ENCODE measurements at places on chromosomes 6 and 20. TPM values are rescaled to one million over a fixed set of nuclear protein-coding genes. Genes with fewer than 3 reads are reported as not detected.

- DNase-seq: no peak
Measured at GRCh38 chr6:114712129-114712662, 369.4 kb upstream of the HS3ST5 start.

Gene PROKR2
- total RNA-seq: not detected

GRCh38 chr6:17093686-17094085, 8.2 kb upstream of the STMND1 start:
- no peak for DNase-seq

- no peak for DNase-seq
Measured at GRCh38 chr6:3612341-3613041, 139.0 kb downstream of the PXDC1 start.

Gene BPIFB1
- not detected for total RNA-seq

DNA sequence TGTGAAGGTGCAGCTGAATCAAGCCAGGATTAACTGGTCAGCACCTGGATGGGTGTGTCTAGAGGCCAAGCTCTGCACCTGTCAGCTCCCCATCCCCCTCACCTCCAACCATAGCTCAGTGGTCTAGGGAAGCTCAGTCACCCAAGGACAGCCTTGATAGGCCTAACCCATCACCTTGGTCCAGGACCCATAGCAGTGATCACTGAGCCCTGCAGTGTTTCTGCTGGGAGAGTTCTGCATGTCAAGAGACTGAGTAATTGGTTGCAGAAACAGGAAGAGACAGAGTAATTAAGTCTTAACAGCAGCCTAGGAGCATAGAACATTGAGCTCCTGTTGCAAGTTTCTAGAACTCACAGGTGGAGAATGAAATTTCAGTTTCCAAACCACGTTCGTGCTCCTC, 18.7 kb upstream of the RALGAPB start:
- DNase-seq: no peak

Gene KIZ
- 15.0 TPM for total RNA-seq

Gene SLC12A5
- total RNA-seq: 8.8 TPM

- no peak for DNase-seq
Measured at GRCh38 chr6:54515013-54515412, 206.8 kb downstream of the TINAG start.

Gene MUCL3
- total RNA-seq: not detected

- no peak for DNase-seq
Measured at GRCh38 chr6:55913228-55914195, 38.1 kb upstream of the BMP5 start.

Gene EPPIN
- total RNA-seq: not detected

GRCh38 chr6:113969888-113970804, 802 bp downstream of the HDAC2 start:
- DNase-seq: peak; percentile 65

DNA sequence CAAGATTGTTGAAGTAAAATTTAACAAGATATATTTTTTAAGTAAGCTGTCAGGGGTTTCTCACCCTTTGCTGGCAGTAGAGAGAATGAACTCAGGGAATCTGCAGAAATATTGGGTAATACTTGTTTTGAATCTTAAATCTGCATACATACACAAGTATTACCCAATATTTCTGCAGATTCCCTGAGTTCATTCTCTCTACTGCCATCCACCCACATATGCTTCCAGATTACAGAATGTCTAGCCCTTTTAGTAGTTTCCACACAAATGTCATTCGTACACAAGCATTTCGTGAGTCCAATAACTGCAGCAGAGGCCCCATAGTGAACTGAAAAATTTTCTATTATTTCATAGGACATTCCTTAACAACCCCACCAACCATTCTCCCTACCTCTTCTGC, 69.6 kb upstream of the TNFRSF21 start:
- DNase-seq: no peak

DNA sequence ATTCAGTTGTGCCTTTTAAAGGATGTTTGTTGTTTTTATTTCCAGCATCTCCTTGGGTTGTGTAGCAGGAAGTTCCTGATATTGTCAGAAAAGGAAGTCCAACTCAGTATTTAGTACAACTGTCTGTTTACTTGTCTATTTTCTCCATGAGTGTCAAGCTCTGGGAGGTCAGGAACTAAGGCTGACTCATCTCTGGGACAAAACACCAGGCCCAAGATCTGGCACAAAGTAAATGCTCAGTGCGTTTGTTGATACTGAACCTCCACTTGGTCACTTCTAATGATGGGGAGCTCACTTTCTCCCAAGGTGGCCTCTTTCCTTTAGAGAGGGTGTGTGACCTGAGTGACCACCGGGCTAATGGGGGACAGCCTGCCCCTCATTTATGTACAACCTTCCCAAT, 12.6 kb upstream of the PIGU start:
- no peak for DNase-seq

Data from endothelial cell (in vitro differentiated cells).